ENCODE measurements at places on chromosomes 16 and 17. TPM values are rescaled to one million over a fixed set of nuclear protein-coding genes. Genes with fewer than 3 reads are reported as not detected.
A peak's percentile ranks its signal among the peaks of the same experiment; 100 is the strongest.

DNA sequence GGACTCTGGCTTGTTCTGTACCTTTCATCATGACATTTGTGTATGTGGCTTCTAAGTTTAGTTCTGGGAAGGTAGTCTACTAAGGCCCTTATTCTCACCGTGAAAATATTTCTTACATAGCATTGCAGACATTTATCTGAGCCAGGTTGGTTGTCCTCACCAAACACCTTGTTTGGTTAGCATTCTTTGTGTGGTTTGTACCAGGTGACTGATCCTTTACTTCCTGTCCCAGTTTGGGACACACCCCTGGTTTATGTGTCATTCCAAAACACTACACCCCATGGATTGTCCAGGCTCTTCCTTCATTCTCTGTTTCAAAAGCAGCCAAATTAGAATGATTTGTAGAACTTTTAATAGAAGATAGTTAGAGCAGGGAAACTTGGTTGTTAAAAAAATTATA is 23.2 kb upstream of the DUSP14 start:
- no peak for DNase-seq

DNA sequence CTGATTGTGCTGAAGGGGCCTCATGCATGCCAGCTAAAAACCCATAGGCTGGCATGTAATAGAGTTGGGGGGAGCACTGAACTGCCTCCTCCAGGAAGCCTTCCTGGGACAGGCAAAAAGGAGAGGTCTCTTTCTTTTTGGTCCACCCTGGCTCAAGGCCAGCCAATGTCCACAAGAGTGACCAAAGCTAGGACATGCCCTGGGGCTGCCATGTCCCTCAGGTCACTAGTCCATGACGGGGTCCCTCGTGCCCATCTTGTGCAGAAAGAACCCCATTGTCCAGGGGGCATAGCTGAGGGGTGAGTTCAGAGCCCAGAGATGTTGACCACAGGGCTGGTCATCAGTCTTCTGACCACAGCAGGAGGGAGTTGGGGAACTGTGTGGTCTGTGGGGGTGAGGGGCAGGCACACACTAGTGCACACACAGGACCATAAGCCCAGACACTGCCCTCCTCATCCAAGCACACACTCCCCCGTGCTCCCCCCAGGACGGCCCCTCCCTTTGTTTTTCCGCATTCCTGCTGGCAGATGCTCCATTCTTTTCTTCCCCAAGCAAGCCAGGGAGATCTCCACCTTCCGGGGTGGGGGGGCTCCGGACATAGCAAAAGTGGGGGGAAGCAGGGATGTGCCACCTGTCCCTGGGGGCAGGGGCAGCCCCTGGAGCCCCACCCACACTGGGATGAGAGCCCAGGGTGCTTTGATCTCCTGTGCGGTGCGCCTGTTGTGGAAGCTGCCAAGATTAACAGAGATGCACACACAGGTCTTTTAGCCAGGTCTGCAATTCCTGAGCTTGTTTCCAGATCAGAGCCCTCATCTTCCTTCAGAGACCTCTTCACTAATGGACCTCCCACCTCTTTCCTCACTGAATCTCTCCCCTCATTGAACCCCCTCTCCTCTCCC is 25.2 kb upstream of the PHB1 start:
- no peak for DNase-seq

GRCh38 chr17:13462146-13462545 is 139.6 kb downstream of the HS3ST3A1 start:
- peak; percentile 80 for DNase-seq

DNA sequence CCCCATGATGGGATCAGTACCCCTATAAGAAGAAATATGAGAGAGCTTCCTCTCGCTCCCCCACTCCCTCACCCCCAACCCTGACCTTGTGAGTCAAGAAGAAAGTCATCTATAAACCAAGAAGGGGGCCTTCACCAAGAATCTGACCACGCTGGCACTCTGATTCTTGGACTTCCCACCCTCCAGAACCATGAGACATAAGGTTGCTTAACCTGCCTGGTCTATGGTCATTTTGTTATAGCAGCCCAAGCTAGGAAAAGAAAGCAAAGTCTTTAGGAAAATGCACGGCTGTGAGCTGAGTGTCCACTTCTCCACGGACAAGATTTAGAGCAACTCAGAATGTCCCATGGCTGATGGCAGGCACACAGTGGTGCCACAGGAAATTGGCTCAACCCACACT is 333.5 kb downstream of the SOX9 start:
- DNase-seq: no peak

GRCh38 chr16:81165411-81166097 is 69.4 kb upstream of the GCSH start:
- DNase-seq: no peak

GRCh38 chr17:27558842-27559505 is 72.0 kb upstream of the LGALS9 start:
- DNase-seq: peak; percentile 34

- peak; percentile 91 for DNase-seq
Observed at GRCh38 chr16:57803134-57803990, 1.1 kb upstream of the KIFC3 start.

- DNase-seq: no peak
Observed at GRCh38 chr17:40953881-40954280, 12.9 kb downstream of the KRT39 start.

The CEP112 gene
- 32.9 TPM for total RNA-seq

The ENPP7 gene
- 0.31 TPM for total RNA-seq

The BCO1 gene
- 0.77 TPM for total RNA-seq

All from lung (tissue), 17 donors.